Esophagus mucosa (tissue), 1 donor: ENCODE measurements at places on chromosomes 1 and 21. TPM values are rescaled to one million over a fixed set of nuclear protein-coding genes. Genes with fewer than 3 reads are reported as not detected.

Gene C1orf116
- total RNA-seq: 62.2 TPM

Gene FCN3
- total RNA-seq: 2.4 TPM

- no peak for ATAC-seq
Observed at GRCh38 chr1:3772715-3773571, at the start of gene SMIM1. SMIM1 (plus strand) TSS chr1:3772749; CDS start chr1:3775374, 2,625 bp downstream.

- ATAC-seq: no peak
Observed at GRCh38 chr1:41733021-41733420, 185.7 kb downstream of the HIVEP3 start.

- no peak for ATAC-seq
Observed at GRCh38 chr1:36717431-36717830, 234.7 kb upstream of the CSF3R start.

DNA sequence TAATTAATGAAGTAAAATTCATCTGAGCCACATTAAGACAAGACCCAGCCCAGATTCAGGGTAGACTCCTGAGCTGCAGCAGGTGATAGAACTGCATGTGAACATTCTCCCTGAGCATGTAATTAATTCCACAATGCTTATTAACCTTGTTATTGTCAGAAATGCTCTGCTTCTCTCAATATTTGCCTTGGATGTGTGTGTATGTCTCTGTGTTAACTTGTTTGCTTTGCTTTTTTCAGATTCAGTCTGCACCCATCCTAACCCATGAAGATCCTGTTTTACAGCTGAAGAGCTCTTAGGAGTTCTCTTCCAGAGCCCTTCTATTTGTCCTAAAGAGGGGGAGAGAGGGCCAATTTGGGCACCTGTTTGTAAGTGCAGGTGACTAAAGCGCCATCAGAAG lies 143.2 kb upstream of the BMP8A start:
- ATAC-seq: no peak

DNA sequence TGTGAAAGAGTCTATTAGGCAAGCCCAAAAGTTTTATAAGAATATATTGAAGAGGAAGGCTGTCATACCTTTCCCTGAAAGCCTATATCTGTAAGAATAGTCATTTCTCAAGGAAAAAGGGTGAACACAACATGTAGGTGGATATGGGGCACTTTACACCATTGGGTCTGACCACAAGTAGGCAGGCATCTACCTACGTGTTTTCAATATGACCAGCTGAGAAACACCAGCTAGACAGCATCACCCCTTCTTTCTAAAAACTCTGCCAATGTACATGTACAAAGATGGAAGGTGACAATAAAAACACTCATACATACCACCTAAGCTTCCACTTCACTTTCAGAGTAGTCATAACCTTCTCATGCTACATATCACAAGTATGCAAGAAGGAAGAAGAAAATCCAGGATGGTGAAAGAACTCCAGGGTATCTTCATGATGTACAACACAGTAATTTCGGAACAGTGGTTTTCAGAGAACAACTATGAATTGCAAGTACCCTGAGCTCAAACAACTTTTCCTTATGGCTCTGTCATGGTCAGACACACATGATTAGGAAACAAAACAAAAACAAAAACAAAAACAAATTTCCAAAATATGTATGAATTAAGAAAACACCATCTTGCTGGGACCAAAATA lies 98.5 kb upstream of the ADGRL2 start:
- ATAC-seq: no peak

DNA sequence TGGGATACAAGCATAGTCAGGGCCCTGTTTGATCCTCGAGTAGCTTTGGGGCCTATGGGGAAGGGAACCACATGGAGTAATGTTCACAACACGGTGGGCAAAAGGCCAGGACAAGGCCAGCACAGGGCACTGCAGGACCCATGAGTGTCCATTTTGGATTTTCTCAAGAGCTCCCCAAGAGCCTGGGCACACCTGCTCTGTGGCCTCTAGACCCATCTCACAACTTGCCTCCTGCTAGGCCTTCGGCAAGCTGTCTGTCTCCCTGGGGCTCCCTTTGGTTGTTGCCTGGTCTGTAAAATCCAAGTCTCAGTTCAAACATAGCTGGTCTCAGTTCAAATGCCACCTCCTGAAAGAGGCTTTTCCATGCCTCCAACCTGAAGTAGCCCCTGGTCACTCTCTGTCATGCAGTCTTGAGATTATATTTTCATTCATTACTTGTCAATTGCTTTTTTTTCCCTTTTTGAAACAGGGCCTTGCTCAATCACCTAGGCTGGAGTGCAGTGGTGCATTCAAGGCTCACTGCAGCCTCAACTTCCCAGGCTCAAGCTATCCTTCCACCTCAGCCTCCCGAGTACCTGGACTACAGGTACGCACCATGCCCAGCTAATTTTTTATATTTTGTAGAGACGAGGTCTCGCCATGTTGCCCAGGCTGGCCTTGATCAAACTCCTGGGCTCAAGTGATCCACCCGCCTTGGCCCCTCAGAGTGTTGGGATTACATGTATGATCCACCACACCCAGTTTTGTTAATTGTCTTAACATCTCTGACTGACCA lies 107.4 kb downstream of the MATN1 start:
- no peak for ATAC-seq
